ENCODE measurements at places on chromosomes 6 and 20. TPM values are rescaled to one million over a fixed set of nuclear protein-coding genes. Genes with fewer than 3 reads are reported as not detected.

NKX2-4 gene
- not detected for total RNA-seq

SLC2A10 gene
- 14.7 TPM for total RNA-seq

TMEM170B gene
- total RNA-seq = 9.5 TPM

- DNase-seq = no peak
Measured at GRCh38 chr6:135592276-135592675, 94.7 kb upstream of the AHI1 start.

DNA sequence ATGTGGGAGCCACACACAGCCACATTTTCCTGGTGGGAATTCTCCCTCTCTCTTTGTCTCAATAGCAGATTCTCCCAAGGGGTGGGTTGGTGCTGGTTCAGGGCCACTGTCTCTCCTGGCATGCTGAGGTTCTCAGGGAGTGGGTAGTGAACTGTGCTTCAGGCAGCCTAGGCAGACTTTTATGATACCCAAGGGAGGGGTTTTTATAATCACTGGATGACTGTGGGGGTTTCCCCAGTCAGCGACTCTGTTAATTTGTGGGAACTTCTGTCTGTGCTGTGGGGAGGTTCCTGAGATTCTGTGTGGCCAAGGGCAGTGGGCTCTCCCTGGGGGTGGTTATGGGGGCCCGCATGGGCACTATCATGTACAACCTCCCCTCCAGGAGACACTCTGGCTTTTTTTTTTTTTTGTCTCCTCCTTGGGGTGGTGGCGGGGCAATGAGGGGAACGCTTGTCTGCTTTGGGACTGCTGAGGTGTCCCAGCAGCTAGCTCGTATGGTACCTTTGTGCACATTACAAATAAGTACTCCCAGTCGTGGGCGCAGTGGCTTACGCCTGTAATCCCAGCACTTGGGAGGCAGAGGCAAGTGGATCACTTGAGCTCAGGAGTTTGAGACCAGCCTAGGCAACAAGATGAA is 10.0 kb downstream of the PTK7 start:
- no peak for DNase-seq

DNA sequence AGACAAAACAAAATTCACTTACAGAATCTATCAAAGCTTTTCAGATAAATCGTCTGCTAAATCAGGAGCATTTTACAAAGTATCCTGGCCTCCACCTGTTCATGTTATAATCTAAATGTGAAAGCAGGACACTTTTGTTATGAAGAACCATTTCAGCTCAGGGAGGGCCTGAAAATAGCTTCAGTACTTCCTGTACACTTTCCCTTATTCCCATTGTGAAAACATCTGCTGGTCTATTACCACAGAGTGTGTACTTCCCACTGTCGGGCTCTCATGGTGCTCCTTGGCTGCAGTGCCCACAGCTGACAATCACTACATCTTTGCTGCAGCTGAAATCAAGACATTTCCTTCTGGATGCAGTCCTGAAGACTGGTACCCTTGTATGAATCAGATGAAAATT is 128.1 kb downstream of the OPRM1 start:
- DNase-seq = no peak

- no peak for DNase-seq
Measured at GRCh38 chr6:140138311-140139010, 764.0 kb upstream of the CITED2 start.

MMUT gene
- total RNA-seq = 22.7 TPM

NR2E1 gene
- not detected for total RNA-seq

- no peak for DNase-seq
Measured at GRCh38 chr6:156809034-156809433, 31.9 kb downstream of the ARID1B start.

LAMP5 gene
- total RNA-seq = 1.6 TPM

TCF15 gene
- total RNA-seq = 2.1 TPM

DNA sequence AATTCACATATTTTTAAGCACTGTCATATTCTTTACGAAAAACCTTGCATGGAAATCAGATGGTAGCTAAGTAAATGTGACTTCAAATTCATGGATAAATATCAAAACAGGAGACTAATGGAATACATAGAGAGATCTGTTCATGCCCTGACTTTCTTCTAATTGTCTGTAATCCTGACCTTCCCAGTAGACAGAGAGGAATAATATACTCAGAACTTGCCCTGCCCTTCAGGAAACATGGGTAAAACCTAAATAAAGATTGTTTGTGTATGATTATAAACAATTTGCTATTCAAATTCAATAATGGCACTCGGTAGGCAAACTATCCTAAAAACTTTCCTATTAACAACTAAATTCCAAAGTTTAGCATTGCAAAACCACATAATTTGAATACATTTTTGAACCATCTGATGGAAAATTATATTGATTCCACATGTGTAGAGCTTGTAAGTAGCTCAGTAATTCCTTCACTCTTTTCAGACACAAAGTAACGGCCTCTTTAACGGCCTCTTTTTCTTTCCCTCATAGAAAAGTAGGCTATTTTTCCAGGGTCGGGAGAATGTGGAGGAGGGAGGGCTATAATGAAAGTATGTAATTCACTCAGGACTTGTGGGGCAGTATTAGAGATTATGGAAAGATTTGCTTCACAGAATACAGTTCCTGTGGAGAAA is 227.6 kb downstream of the ALDH8A1 start:
- DNase-seq = no peak

GRCh38 chr20:8903655-8904605 is 165.0 kb upstream of the PLCB4 start:
- no peak for DNase-seq

- DNase-seq = no peak
Measured at GRCh38 chr6:111173946-111174345, 86.6 kb downstream of the SLC16A10 start.

DNA sequence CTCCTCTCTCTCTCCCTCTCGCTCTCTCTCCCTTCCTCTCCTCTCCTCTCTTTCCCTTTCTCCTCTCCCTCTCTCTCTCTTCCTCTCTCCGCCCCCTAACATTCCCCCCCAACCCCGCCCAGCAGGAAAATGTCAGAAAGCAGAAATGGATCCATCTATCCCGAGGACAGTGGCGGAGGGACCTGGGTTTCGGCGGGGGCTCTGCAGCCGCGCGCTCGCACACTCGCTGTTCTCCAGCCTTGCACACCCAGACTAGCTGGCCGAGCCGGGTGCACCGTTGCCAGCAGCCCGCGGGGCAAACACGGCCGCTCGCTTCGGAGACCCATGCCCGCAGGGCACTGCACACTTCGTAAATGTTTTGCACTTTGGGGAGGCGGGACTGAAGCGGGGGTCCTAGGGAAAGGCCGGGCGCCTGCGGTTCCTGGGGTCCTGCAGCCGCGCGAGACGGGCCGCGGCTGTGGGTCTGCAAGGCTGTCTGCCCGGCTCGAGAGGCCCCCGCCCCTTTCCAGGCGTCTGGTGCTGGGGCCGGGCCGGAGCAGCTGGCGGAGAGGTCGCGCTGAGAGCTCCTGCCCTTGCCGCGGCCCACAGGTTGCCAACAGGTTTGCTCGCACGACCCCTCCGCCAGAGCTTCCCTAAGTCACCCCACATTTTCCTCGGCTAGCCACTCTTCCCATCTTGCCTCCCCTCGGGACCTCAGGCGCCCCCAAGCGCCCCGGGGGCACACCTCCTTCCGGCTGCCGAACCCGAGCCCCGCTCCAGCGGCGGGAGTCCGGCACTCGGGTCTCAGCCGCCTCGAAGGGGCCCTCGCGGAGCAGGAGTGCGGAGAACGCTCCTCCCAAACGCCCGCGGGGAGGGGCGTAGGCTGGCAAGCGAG is 818 bp upstream of the MDGA1 start:
- DNase-seq = peak; percentile 72

FAM217A gene
- not detected for total RNA-seq

SAMD10 gene
- 2.9 TPM for total RNA-seq

APCDD1L gene
- total RNA-seq = 0.53 TPM

DNA sequence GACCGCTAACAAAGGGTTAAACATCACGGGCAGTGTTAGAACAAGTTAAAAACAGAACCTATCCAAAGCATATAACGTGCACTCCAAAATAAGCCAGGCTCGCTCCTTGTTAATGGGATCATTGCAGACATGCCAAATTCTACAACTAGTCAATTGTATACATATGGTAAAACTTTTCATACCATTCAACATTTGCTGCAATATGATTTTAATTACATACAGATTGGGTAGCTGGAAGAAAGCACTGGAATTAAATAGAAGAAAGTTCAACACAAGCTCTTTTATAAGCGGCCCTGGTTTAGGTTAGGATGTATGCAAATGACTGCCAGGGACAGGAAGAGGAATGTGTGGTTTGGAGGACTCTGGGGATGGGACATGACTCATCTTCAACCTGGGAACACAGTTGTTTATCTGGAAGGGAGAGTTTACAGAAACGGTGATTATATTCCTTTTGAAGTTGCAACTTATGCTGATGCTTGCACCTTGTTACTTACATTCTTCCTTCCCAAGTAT is 62.5 kb upstream of the TIAM2 start:
- no peak for DNase-seq

DNA sequence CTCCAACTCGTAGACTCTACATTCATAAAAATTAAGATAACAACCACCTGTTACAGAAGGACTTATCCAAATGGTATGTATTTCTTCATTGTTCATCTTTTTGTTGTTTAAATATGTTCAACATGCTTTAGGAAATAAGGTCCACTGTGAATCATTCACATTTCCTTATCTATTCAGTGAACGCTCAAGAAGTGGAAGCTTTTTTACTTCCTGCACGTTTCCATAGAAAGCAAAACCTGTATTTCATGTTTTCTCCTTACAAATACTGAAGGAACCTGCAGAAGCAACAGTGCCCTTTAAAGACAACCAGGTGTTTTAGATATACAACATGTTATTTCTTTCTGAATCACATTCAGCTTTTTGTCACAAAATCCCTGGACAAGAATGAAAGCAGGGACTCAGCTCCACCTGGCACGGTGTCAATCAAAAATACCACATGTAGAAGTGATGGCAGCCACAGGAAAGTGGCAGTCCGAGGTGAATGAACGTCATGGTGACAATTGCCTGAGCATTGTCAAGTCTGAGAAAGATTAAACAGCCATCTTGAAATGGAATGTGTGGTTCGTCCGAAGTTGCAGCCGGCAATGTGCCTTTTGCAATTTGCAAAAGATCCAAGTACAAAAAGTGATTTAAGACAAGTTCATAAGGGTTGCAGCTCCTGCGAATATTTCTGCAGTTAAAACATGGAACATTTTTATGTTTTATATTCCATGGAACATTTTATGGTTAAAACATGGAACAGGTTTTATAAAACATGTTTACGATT is 66.7 kb upstream of the RIPOR2 start:
- DNase-seq = no peak

DNA sequence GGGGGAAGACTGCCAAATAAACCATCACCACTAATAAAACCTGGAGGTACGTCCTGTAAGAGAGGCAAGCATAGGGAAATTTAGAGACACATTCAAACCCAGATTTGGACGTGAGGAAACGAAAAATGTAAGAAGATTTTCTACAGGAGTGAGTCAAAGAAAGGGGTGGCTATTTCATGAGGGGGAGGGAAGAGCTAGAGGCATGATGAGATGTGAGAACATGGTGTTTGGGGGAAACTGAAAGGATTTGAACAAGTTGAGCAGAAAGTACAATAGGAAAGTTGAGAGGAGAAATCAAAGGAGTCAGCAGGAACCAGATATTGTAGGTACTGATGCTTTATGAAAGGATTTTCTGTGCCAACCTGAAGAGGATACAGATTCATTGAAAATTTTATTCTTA is 179.1 kb upstream of the HS3ST5 start:
- DNase-seq = no peak

DNA sequence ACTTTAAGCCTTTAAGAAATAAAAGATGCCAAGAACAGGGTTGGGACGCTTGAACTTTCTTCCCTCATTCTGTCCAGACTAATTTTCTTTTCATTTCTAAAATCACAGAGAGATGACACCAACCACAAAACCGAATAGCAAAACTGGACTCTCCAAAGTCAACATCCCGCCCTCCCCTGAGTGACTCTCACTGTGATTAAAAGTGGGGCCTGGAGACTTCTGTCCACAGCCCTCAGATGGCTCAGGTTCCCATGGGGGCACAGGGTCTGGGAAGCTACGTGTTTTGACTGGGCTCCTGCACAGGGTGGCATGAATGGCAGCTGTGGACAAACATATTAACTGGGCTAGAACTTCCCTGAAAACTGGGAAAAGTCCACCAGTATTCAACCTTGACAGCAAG is 6.3 kb downstream of the FRMD1 start:
- DNase-seq = no peak

GHRH gene
- not detected for total RNA-seq

AIF1 gene
- total RNA-seq = 50.6 TPM

- no peak for DNase-seq
Measured at GRCh38 chr20:47050996-47051395, 156.4 kb downstream of the EYA2 start.

- DNase-seq = no peak
Measured at GRCh38 chr20:63733117-63733516, 3.3 kb upstream of the LIME1 start.

TNFRSF21 gene
- total RNA-seq = 6.3 TPM

GRCh38 chr6:33128318-33128717 is 52.5 kb downstream of the HLA-DPB1 start:
- DNase-seq = no peak

DNA sequence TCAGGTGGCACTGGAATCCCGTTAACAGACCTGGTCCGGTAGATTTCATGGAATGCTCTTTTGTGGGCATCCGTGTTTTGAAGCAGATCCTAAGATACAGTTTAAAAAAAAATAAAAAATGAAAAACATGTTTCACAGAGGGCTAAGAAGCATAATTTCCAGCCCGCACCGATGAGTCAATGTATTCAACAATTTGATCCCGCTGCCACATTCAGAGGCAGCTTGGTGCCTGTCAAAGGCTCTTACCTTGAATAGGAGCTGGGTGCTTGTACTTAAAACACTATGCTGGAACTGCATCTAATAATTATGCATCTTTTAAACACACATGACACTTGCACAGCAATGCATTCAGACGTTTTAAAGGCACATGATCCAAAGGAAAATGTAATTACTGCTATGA is 164.8 kb downstream of the SYNE1 start:
- no peak for DNase-seq

LGSN gene
- total RNA-seq = not detected

PKIB gene
- total RNA-seq = 2.2 TPM

GRCh38 chr6:14542670-14543366 is 425.2 kb downstream of the CD83 start:
- no peak for DNase-seq

OLIG3 gene
- total RNA-seq = not detected

DNA sequence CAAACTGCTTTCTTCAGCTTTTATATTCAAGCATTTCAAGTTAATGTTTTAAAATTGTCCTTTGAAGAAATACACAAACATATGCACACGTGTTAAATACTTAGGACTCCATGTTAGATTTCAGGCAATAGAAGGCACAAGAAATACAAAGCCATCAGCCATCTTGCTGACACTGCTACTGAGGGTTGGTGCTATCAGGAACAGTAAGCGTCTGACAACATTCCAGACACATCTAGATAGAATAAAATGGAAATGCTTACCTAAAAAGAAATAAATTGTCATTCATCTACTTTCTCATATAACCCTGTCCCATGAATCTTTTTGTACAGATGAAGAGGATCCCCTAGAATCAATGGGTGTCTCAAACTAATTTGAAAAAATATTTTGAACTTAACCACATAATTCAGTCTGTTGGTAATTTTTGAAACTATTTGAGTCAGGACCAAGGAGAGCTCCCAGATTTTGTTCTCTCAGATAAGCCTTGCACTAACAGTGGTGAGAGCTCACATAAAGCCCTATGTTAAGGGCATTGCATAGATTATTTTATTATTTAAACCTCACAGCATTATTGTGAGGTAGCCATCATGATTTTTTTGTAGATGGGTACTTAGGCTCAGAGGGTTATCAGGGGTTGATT is 631.1 kb upstream of the POU3F2 start:
- DNase-seq = no peak

GRCh38 chr20:24676978-24677370 is 207.5 kb downstream of the SYNDIG1 start:
- DNase-seq = peak; percentile 30

- DNase-seq = no peak
Measured at GRCh38 chr6:89295981-89296380, 19.1 kb downstream of the GABRR2 start.

Data from sciatic nerve (tissue), 2 donors.